ENCODE measurements at places on chromosomes 11 and 22.

GRCh38 chr11:65338676-65339075, 5.0 kb downstream of the DPF2 start:
- DNase-seq: no peak

- peak; percentile 7 for DNase-seq
Observed at GRCh38 chr11:43644621-43645299, 35.8 kb upstream of the HSD17B12 start.

GRCh38 chr11:82675838-82676237, 57.8 kb downstream of the FAM181B start:
- no peak for DNase-seq

DNA sequence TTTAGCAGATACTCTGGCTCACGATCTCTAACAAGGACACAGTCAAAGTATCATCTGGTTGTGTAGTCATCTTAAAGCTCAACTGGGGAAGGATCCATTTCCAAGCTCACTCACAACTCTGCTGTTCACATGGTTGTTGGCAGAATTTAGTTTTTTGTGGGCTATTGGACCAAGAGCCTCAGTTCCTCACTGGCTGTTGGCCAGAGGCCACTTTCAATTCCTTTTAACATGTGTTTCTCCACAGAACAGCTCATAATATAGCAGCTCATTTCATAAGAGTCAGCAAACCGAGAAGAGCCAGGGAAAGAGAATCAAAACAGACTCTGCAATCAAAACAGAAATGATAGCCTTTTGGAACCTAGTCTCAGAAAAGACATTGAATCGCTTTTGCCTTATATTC, 22.6 kb downstream of the IZUMO1R start:
- no peak for DNase-seq

- DNase-seq: peak; percentile 34
Observed at GRCh38 chr11:82775736-82776346, 42.2 kb upstream of the FAM181B start.

- DNase-seq: no peak
Observed at GRCh38 chr11:3613998-3614741, 27.6 kb downstream of the ART5 start.

DNA sequence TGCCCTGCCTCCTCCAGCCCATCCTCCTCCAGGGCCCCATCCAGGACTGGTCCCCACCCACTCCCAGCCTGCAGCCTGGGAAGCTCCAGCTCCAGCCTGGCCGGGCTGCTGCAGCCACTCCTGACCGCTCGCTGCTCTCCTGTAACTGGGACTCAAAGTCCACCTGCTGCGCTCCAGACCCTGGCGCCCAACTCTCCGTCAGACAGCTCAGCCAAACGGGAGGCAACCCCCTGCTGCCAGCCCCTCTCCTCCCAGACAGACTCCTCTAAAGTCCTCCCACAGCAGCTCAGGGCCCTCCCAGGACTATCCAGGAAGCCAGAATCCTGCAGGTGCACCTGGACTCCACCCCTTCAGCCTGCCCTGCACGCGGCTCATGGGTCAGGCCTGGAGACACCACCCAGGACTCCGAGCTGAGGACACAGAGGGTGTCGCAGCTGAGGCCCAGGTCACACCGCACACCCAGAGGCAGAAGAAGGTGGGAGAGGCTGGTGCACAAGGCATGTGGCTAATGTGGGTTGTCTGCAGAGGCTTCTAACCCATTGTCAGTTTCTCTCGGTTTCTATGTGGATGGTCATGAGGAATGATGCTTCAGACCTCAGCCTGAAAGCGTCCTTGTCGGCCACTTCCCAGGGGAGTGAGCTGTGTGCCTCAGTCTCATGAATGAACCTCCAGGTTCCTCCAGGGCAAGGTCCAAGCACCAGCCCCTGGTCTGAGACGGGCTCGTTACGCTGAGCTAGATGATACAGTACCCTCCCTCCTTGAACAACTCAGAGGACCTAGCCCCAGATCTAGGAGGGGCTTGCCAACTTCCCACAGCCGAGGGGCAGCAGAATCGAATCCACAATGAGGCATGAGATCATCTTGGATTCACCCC, 1514.8 kb downstream of the TBC1D22A start:
- no peak for DNase-seq

DNA sequence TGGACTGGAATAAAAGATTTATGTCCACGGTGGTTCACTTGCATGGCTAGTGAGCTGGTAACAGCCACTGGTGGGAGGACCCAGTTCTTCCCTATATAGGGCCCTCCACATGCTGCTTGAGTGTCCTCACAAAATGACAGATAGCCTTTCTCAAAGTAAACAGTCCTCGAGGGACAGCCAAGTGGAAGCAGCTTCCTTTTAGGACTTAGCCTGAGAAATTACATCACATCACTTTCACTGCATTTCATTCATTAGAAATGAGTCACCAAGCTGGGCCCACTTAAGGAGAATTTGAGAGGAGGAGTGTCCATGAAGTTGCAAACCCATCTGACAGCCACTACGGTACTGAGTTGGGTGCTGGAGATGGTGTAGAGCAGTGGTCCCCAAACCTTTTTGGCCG, 7.0 kb downstream of the ISX start:
- DNase-seq: no peak

DNA sequence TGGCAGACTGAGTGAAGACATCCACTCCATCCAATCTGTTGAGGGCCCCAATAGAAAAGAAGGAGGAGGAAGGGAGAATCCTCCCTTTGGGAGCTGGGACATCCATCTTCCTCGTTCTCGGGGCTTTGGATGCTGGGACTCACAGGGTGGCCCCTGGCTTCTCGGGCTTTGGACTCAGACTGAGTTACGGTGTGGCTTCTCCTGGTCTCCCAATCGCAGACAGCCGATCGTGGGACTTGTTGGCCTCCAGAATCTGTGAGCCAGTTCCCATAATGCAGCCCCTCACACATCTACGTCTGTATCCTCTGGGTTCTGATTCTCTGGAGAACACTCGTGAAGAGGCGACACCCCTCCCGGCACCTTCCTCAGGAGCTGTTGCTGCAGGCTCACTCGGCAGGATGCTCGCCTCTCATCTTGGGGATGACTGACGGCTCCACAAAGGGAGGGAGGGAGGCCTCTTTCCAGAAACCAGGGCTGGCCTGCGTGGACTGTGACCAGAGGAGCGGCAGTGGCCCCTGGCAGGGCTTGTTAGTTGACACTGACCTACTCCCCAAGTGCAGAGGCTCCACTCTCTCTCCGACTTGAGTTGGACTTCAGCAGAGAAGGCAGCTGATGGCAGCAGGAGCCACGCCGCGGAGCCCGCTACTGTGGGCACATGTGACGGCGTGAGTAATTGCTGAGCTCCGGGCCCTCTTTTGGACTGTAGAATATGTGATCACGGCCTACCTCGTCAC, 14.7 kb upstream of the TTLL12 start:
- DNase-seq: no peak

- DNase-seq: no peak
Observed at GRCh38 chr22:18096823-18097222, 13.8 kb upstream of the TUBA8 start.

DNA sequence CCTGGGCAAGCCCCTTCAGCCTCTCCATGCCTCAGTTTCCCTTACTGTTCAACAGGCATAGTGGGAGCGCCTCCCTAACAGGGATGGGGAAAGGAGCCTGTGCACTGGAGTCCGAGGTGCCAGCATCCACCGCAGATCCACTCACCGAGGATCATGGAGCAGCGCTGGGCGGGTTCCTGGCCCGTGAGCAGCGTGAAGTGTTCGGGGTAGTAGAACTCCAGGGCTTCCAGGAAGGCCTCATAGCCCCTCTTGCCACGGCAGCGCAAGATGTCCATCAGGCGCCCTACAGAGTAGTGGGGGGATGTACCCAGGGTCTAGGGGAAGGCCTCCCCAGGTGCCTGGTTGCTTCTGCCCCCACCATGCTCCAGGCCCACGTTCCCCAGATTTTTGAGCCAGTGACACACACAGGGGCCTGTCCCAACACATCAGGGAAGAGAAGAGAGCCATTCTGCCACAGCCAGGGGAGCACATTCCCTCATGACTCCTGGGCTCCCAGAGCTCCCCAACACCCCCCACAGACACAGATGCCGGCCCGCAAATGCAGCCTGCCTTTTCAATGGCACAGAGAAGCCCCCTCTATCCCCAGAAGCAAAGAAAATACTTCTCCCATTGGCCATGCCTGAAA, 1.3 kb downstream of the CARD10 start:
- DNase-seq: no peak

DNA sequence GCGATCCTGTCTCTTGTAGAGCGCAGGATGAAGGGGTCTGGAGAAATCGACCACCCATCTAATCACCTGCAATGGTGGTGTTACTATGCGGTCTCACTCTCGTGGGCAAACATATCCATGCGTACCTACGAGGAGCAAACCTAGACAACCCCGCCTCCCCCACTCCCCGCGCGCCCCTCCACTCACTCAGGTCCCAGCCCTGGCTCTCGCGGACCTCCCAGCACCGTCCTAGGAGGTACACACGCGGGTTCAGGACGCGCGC, 887 bp downstream of the TRPC6 start:
- no peak for DNase-seq

DNA sequence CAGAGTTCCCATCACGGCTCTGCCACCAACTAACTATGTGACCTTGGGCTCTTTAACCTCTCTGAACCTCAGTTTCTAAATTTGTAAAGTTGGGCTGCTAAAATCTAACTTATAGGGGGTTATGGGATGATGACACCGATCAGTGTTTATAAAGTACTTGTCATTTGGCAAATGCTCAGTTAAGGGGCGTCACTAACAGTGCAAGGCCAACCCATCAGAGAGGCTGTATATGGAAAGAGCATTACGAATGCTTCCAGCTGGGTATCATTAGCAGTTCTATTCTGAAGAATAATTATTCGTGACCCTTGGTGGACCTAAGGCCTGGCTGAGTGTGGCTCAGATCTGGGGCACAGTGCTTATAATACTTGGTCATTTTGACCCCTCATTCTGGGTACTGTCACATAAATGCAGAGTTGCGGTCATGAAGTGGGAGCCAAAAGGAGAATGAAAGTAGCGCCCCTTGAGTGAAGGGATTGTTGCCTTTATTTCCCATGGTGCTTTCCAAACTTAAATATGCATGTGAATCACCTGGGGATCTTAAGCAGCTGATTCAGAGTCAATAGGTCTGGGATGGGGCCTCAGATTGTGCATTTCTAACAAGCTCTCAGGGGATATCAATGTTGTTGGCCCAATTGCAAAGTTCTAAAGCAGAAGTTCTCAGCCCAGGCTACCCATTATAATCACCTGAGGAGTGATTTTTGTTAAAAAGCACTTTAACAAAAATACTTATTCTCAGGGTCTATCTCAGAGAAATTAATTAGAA, 115.8 kb downstream of the CSNK2A3 start:
- DNase-seq: no peak

GRCh38 chr11:123475469-123475868, 45.4 kb downstream of the GRAMD1B start:
- peak; percentile 21 for DNase-seq

DNA sequence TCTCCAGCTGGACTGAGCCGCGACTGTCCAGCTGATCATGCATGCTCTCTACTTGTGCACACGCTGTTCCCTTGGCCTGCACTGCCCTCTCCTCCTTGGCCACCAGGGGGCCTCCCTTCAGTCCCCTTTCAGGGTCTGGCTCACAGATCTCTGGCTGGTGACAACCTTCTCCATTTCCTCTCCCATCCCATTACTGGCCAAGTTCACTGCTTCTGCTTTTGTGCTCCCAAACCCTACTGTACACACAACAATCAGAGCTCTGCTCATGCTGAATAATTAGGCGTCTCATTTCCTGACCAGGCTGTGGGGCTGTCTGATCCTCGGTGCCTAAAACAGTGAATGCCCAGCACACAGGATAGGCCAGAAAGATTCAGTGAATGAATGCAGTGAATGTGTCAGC, 224.0 kb upstream of the NARS2 start:
- no peak for DNase-seq

- DNase-seq: no peak
Observed at GRCh38 chr11:84628871-84629620, 998.1 kb downstream of the DLG2 start.

DNA sequence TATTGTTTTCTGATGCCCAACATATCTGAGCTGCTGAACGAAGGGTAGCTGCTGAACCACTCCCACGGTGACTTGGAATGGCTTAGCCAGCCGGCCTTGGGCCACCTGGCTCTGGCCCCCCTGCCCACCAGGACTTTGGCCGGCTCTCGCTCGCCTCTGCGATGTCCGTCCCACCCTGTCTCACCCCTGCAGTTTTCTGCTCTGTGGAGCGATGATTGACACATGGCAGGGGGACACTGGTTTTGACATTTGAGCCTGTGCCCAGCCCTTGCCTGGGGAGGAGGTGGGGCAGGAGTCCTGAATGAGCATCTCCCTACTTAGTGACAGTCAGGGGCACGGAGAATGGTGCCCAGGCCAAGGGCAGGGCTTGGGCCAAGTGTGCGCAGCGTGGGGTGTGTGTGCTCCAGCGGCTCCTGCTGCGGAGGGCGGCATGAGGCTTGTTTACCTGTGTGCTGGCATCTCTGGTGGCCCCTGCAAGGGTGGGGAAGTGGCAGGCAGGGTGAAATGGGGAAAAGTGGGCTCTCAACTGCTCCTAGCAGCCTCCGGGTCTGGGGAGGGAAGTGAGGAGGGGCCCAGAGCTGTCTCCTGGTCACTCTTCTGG, 15.7 kb upstream of the CDKN1C start:
- DNase-seq: no peak

- DNase-seq: no peak
Observed at GRCh38 chr11:56922421-56922820, 66.3 kb upstream of the OR5AK2 start.

- DNase-seq: no peak
Observed at GRCh38 chr11:79060081-79060953, 380.5 kb downstream of the TENM4 start.

- DNase-seq: no peak
Observed at GRCh38 chr11:35970445-35970844, 26.6 kb downstream of the LDLRAD3 start.

DNA sequence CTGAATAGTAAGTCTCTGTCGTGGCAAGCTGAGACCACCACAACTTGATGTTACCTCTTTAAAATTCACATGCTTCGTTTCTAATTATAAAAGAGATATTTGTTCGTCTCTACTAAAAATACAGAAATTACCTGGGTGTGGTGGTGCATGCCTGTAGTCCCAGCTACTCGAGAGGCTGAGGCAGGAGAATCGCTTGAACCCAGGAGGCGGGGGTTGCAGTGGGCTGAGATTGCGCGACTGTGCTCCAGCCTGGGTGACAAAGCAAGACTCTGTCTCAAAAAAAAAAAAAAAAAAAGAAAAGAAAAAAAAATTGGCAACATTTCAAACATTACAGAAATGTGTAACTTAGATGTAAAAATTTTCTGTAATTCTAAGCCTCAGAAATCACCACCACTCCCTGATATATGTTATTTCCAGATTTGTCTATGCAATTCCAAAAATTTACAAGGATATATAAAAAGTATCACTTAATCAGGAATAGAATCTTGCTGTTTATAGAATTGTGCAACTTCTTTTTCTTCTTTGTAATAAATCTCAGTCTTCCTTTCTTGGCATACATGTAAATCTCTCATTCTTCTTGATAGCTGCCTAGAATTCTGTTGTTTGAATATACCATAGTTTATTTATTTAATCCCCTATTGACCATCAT, 37.3 kb downstream of the C11orf96 start:
- no peak for DNase-seq

Measured in hepatic stellate cell (primary cell).